ENCODE measurements at places on chromosomes 5 and 9.

GRCh38 chr5:13303445-13303844, 641.0 kb downstream of the DNAH5 start:
- no peak for DNase-seq

GRCh38 chr9:90966480-90967144, 165.0 kb downstream of the SYK start:
- no peak for DNase-seq

DNA sequence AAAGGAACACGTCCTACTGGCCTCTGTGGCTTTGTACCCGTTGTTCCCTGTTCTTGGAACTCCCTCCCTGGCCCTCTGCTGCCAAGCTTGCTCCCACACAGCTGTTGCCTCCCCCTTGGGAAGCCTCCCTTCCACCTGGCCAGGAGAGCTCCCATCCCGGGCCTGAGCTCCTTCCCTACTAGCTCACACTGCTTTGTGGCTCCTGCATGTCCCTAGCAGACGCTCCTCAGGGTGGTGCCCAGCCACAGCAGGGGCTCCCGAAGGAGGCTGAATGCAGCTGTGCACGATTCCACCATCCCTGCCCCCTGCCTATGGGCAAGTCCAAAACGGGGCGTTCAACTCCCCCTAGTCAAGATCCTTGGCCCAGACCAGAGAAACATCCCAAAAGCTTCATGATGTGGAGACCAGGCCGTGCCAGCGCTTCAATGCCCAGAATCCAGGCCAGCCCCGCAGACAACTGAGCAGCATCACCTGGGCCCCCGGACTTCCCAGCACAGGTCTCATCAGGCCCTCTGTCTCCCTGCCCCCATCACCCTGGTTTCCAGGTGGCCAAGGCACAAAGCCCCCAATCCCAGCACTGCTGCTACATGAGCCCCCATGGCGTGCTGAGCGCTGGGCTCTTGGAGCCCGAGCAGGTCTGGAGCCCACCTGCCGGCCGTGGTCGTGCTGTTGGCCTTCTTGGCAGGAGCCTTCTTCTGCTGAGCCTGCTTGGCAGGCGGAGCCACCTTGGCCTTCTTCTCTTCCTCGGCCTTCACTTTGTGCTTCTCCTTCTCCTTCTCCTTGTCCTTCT, 14.3 kb downstream of the BRD3OS start:
- DNase-seq = no peak

DNA sequence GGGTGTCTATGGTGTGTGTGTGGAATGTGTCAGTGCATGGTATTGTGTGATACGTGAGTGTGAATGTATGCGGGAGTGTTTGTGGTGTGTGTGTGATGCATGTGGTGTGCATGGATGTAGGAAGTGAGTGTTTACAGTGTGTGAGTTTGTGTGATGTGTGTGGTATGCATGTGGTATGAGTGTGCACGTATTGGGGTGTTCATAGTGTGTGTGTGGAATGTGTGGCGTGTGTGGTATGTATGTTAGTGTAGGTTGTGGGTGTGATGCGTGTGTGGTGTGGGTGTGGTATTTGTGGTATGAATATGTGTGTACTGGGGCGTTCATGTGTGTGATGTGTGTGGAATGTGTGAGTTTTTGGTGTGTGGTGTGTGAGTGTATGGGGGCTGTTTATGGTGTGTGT, 40.1 kb upstream of the BICD2 start:
- DNase-seq = no peak

GRCh38 chr5:31901807-31902530, 263.0 kb downstream of the PDZD2 start:
- DNase-seq = no peak

DNA sequence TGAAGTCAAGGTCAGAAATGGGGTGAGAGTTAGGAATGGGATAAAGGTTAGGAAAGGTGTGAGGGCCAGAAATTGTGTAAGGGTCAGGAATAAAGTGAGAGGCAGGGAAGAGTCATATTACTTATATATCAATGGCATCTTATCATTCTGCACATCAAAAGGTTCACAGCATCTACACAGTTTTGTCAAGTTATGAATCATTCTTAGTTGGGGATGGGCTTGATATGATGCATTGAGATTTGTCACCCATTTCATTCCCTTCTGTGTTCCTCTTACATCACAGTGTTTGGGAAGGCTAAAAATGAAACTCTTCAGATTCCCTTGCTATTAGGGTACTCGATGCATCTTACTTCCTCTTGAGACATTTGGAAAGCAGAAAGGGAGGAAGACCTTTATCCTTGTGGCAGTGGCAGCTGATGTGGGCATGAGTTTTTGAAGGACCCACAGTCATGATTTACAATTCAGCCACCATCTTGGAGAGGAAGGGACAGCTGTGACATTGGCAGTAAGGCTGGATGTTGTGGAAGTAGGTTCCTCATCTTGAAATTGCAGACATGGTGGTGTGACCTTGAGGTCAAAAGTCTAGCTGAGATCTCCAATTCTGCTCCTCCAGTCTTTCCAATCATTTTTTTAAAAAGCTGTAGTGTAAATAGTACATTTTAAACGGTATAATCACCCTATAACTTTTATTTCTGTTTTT, 24.2 kb upstream of the NPR3 start:
- no peak for DNase-seq

DNA sequence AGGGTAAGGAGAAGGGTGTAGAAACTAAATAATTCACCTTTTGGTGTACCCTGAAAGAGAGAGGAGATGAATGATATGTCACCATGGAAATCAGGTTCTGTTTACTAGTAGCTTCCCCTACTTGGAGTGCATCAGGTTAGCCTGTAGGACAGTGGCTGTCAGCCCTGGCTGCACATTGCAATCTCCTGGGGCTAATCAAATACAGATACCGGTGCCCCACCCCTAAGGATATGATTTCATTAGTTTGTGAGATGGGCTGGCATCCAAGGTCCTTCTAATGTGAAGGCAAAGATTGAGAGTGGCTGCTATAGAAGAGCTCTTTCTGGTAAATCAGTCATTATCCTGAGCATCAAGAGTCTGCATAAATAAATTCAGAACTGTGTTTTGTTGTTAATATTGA, 47.2 kb downstream of the INSYN2B start:
- peak; percentile 58 for DNase-seq

- no peak for DNase-seq
Measured at GRCh38 chr5:157828105-157828943, 30.6 kb downstream of the CLINT1 start.

GRCh38 chr5:134138416-134139376, 24.2 kb downstream of the TCF7 start:
- no peak for DNase-seq

DNA sequence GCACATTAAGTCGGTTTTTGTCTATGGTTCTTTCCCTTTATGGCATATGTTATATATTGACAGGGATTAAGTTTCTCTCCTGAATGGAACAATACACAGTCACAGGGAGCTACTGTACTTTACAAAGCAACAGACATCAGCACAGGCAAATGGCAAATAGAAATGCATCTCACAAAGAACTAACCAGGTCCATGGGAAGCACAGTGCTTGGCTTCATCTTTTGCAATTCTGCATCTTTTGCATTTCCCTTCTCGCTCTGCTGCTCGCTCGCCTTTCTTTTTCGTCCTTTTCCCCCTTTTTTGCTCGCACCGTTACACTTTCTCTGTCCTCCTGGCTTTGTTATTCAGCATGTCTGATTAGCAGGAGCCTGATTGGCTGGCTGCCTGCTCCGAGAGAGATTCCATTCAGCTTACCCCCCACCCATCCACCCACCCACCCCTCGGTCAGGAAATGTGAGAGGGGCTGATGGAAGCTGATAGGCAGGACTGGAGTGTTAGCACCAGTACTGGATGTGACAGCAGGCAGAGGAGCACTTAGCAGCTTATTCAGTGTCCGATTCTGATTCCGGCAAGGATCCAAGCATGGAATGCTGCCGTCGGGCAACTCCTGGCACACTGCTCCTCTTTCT, at the start of gene ADAMTSL1:
Gene ADAMTSL1 (plus strand): TSS at position 502 of the 628 bp plus-strand sequence. CDS start 80 bp downstream, at position 582.
- peak; percentile 43 for DNase-seq

DNA sequence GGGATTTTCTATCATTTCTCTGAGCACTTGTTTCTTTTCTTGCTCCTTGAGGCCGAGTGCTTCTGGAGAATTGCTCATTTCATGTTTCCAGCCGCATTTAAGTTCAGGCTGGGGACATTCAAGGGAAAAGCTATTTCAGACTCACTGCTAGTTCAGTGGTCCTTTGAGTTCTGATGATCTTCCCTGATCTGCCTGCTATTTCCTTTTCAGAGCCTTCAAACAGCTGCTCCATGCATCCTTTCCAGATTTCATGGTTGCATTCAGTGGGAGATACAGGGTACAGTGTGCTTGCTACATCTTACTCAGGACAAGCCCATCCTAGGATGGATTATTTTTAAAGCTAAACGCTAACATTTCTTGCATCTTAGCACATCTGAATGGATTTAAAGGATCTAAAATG, 14.7 kb downstream of the NDUFS4 start:
- no peak for DNase-seq

- DNase-seq = peak; percentile 40
Measured at GRCh38 chr5:133251296-133252132, 199.7 kb downstream of the HSPA4 start.

DNA sequence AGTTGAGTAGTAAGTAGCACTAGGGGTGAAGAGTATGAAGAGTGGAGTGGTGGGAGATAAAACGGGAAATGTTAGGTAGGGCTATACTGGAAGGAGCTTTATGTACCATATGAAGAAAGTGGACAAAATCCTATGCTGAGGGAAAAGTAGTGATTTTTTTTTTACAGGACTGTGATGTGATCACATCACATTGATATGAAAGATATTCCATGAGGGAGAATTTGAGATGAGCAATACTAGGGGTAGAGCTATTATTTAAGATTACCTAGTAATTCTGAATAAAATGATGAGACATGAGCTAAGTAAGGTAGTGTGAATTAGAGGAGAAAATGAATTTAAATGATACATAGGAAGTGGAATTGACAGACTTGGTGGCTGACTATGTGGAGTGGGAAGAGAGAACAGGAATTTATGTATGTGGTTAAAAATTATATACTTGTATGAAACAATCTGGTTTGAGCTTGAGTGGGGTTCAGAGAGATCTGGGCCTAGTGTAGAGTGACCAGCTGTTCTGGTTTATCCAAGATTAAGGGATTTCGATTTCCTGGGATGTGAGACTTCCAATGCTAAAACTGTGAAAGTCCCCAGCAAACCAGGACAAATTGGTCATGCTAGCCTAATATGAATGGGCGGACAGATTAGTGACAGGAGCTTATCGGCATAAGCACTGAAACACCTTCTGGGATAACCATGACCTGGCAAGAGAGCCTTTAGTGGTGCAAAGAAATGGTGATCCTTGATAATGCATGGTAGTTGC, 29.3 kb upstream of the STOM start:
- DNase-seq = no peak

- DNase-seq = no peak
Measured at GRCh38 chr5:116292321-116292720, 207.5 kb downstream of the COMMD10 start.

GRCh38 chr9:73260506-73260905, 108.8 kb downstream of the ANXA1 start:
- no peak for DNase-seq

GRCh38 chr5:73906277-73906676, 280.3 kb downstream of the ARHGEF28 start:
- no peak for DNase-seq

GRCh38 chr9:99693888-99694287, 127.8 kb upstream of the NR4A3 start:
- DNase-seq = no peak

DNA sequence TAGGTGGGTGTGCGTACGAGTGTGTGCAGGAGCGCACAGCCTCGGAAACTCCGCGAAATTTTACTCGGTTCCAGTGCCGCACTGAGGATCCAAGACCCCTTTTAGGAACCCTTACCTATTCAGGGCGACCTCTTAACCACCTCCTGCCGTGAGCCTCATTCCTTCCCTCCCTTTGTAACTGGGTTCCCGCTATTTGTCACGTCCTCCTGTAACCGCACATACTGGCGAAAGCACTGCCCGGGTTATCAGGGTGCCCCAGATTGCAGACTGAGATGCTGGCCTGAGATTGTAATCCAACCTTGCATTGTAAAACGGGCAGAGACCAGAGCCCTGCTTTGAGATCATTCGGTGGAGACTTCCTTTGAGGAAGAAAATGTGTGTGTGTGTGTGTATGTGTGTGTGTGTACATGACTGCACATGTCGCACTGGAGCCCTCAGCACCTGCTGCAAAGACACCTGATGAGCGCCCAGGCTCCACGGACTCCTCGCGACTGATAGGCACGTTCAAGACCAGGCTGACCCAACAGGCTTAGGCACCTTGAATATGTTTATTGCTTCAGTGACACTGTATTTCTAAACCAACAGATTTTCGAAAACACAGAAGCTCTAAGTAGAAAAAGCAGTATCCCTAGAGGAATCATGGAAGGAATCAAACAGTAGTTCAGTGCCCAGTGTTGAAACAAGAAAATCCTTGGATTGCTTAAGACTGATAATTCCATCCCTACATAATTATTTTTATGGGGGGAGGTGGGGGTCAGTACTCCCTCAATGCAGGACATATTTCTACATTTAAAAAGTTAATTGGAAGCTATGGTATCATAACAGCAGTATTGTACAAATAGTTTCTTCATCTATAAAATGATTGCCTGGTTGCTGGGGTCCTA, 86.5 kb upstream of the TNFAIP8 start:
- DNase-seq = no peak

- DNase-seq = no peak
Measured at GRCh38 chr5:151258816-151259215, 5.8 kb downstream of the GM2A start.

GRCh38 chr5:154472871-154473580, 5.0 kb downstream of the HAND1 start:
- DNase-seq = no peak

- DNase-seq = no peak
Measured at GRCh38 chr9:38022203-38022895, 46.7 kb downstream of the SHB start.

Data from BE2C (cell line).